Activated CD8-positive, alpha-beta T cell treated with anti-CD3 and anti-CD28 coated beads for 36 hours (primary cell): ENCODE measurements at places on chromosomes 7 and 10. TPM values are rescaled to one million over a fixed set of nuclear protein-coding genes. Genes with fewer than 3 reads are reported as not detected.

DNA sequence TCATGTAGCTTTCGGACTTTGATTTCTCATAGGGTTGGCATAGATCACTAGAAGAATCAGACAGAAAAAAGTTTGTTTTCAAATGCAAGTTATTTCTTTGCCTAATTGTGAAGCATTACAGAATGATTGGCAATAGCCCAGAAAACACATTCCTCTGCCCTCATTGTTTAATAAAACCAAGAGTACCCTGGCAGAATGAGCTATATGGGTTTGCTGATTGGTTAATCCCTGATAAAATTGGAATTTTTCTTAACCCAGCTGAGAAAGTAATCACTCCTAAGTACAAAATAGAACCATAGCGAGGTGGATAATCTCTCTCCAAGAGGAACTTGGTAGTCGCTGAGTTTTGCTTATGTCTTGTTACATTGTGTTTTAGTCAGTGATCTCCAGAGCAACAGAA is 30.9 kb upstream of the CREB5 start:
- H3K4me1 ChIP-seq, result no peaks in the 10 kb centered on the region
- peaks cover 3% of the 10 kb centered on the region for H3K27me3 ChIP-seq
- no peak for DNase-seq
- H3K4me3 ChIP-seq, result no peak overlapping the region
- no peaks in the 10 kb centered on the region for H3K36me3 ChIP-seq

GRCh38 chr7:5442757-5443305 is 19.2 kb upstream of the TNRC18 start:
- H3K4me1 ChIP-seq, result no peaks in the 10 kb centered on the region
- H3K4me3 ChIP-seq, result no peak overlapping the region
- DNase-seq, result no peak
- H3K27me3 ChIP-seq, result no peaks in the 10 kb centered on the region
- peaks cover 2% of the 10 kb centered on the region for H3K36me3 ChIP-seq
- no peak overlapping the region for H3K27ac ChIP-seq

The PPP1R3A gene
- total RNA-seq, result not detected

The GNAT3 gene
- total RNA-seq, result not detected

The OPTN gene
- 32.0 TPM for total RNA-seq
